Stimulated activated naive B cell treated with anti-CD40 and anti-IgM and Interleukin-4, amounts not matched to agents 10 μg/mL and 1 μg/mL and 100 μg/mL, for 72 hours (primary cell): ENCODE measurements at places on chromosomes 3 and 15.

- no peak for DNase-seq
These were observed 197.2 kb downstream of the VGLL3 start for GRCh38 chr3:86793786-86794185.

DNA sequence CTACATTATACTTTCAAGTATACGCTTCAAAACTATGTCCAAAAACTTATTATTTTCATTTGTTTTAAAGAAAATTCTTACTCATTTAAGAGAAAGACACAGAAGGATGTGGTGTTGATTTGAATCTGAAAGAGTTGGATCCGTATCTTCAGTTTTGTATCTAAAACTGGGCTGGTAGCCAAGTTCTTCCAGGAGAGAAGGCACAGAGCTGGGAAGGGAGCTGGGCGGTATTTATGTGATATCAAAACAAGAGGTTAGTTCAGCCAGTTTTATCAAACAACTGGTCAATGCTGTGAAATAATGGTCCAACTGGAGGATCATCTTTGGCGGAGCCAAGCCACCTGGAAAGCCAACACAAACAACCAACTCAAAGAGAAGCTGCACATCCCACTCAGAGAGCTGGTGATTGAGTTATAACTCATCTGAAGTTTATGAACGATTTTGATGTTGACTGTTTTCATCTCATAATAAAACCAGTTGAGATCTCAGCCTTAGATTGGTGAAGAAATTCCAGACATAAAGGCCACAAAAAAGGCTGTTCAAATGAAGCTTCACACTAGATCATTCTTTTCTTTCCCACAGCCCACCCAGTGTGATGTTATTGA, 489.6 kb upstream of the RASGRP1 start:
- no peak for DNase-seq

DNA sequence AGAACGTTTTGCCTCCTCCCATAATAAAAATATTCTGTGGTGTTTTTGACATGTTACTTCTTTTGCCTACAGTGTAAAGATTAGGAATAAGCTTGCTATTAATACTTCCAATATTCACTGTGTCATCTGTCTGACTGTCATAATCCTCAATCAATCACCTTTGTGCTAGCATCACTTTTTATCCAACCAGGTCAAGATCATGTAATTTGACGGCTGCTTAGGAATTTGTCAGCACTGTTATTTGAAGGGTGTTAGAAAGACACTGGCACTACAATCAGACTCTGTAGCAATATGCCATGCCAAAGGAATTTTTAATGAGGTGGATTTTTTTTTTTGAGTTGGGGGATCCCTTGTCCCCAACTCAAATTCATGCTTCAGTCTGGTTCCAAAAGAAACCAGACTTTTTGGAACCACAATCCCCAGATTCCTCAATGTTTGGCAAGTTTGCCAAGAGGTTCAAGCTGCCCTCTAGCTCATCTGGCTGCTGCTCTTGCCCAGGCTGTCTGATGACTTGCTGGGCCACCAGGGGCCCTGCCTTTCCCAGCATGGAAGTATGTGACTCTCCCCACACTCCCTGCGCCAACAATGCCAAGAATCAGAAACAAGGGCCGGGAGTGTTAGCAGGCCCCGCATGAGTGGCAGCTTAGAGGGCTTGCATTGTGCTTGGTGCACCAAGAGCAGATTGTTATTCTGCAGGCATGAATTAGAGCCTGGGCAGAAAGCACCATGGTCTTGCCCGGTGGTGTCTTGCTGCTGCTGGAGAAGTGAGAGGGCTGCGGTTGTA, 58.6 kb upstream of the TSC22D2 start:
- DNase-seq = no peak

DNA sequence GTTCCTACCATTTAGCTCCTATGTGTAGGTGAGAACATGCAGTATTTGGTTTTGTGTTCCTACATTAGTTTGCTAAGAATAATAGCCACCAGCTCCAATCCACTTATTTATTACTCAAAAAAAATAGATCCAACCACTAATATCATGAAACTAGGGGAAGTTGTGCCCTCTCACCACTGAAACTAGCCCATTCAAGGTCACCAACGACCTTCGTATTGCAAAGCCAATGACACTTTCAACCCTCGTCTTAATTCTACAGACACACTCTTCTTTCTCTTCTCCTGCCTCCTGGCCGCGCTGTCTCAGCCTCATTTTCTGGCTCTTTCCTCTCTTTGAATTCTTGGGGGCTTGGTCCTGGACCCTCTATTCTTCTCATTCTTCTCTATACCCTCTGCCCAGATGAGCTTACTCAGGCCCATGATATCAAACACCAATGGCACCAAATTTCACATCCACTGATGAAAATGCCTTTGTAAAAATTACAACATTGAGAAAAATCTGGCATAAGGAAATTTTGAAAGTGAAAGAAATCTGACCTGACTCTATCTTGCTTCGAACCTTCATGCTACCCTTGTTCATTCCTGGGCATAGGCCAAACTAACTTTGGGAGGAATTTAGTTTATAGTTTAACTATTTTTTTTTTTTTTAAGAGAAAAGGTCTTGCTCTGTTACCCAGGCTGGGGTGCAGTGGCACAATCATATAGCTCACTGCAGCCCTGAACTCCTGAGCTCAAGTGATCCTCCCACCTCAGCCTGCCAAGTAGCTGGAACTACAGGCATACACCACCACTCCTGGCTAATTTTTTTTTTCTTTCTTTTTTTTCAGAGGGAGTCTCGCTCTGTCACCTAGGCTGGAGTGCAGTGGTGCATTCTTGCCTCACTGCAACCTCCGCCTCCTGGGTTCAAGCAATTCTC, 25.4 kb upstream of the LIMD1 start:
- peak; percentile 27 for DNase-seq

GRCh38 chr3:52428151-52429005, 16.5 kb downstream of the SEMA3G start:
- no peak for DNase-seq

- DNase-seq = no peak
These were observed 498.6 kb downstream of the NAALADL2 start for GRCh38 chr3:175357758-175358157.

GRCh38 chr3:102114264-102114979, 265.1 kb downstream of the NFKBIZ start:
- no peak for DNase-seq

DNA sequence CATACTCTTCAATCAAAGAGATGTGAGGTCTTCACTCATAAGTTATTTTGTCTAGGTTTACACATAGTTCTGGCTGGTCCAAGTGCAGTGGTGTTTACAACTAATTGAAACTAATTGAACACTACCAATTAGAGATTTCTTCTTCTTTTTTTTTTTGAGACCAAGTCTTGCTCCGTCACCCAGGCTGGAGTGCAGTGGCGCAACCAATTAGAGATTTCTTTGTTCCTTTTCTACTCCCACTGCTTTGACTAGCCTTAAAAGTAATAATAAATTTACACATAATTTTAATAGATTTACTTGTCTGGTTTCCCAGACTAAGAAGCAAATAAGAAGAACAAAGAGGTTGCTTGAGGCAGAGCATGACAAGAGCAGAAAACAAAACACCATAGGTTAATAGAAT, 6.7 kb upstream of the DENND6A start:
- no peak for DNase-seq

DNA sequence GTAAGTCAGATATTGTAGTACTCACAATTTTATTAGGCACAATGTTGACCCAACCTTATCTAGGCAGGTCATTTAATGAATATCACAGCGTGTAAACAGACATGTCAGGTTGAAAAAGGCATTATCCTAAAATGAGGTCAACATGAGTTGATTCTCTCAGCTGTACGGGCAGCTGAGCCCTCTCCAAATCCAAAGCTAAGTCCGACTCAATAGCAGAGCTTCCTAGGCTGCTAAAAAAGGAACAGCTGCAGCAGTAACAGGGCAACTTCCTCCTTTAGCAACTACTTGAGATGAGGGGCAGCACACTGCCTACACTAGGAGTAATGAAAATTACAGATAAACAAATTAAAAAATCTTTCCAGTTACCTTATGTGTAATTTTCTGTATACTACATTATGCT, 189.2 kb downstream of the CADM2 start:
- DNase-seq = no peak

GRCh38 chr3:67123914-67124313, 125.8 kb downstream of the KBTBD8 start:
- DNase-seq = no peak

DNA sequence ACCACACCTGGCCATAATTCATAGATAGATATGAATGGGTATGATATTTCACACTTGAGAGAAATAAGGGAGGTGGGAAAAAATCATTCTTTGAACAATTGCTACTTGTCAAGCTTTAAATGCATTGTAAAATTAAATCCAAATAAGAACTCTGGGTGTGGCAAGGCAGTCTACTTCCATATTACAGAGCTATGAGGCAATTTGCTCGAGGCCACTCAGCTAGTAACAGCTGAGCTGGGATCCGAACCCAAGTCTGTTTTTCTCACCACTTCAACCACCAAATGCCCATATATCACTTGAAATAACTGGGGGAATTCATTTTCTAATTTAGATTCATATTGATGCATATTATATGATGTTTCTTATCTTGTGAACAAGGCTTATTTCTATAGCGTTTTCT, 482.2 kb upstream of the ADAMTS9 start:
- no peak for DNase-seq

- DNase-seq = no peak
These were observed 55.9 kb upstream of the LIMD1 start for GRCh38 chr3:45538641-45538986.

DNA sequence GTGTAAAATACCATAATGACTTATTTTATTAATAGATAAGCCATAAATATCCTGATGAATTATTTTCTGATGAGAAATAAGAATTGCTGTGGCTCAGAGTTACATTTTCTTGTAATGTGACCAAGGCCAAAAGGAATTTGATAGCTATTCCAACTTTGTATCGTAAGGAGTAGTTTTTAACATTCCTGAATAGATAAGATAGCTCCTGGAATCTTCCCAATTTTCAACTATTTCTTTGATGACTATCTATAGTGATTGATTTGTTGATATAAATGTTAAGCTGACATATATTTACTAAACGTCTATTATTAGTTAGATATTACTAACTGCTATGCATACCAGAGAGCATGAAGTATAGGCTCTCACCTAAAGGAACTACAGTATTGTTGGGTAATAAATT, 49.1 kb upstream of the SATB1 start:
- no peak for DNase-seq

- no peak for DNase-seq
These were observed 23.4 kb downstream of the FNDC3B start for GRCh38 chr3:172062761-172063160.

- DNase-seq = no peak
These were observed 27.2 kb downstream of the CRTAP start for GRCh38 chr3:33141006-33141405.

DNA sequence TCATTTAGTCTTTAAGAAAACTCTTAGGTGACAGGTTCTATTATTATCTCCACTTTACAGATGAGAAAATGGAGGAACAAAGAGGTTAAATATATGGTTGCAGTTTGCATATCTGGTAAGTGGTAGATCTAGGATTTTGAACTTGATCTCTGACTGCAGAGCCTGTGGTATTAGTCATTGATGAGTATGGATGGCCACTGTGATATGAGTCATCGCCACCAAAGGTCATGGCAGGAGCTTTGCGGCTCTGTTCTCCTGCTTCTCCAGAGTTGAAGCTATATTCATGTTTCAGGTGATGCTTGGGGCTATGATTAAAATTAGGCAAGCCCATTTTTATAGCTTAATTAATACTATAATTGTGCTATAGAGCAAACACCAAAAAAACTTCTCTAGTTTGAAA, 306.2 kb upstream of the DPPA4 start:
- no peak for DNase-seq

DNA sequence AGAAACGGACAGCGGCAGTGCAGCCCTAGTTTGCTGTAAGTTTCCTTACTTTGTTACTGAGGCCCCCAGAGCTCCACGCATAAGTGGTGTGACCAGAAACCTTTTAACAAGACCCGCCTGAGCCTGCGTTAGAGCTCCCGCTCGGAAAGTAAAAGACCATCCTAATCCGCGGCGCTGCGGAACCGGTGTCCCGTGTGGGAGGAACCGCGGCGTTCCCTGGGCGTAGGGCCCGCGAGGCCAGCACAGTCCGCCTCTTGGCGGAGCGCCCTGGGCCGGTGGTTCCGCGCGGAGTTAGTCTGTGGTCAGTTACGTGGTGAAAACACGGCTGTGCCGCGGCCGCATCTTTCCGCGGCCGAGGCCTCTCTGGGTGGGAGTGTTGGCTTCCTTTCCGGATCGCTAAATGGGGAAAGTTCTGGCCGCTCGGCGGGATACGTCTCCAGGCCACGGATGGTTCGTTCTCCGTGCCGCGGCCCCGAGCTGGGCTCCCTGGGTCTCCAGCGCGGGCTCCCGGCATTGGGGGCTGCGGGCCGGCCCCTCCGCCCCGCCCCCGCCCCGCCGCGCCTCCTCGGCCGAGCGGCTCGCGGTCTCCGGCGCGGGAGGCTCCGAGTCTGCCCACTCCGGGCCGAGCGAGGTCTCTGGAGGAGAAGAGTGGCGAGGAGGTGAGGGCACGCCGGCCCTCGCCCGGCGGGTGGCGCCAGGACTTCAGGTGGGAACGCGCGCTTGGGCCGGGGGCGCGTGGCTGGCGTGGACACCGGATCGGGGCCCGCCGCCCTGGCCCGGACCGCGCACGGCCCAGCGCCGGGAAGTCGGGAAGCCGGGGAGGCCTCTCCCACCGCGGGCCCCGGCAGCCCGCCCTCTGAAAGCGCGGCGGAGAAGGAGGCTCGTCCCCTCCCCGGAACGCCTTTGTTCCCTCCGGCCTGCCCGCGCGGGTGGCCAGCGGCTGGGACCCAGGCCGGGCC, 754 bp downstream of the B3GNT5 start:
- no peak for DNase-seq

DNA sequence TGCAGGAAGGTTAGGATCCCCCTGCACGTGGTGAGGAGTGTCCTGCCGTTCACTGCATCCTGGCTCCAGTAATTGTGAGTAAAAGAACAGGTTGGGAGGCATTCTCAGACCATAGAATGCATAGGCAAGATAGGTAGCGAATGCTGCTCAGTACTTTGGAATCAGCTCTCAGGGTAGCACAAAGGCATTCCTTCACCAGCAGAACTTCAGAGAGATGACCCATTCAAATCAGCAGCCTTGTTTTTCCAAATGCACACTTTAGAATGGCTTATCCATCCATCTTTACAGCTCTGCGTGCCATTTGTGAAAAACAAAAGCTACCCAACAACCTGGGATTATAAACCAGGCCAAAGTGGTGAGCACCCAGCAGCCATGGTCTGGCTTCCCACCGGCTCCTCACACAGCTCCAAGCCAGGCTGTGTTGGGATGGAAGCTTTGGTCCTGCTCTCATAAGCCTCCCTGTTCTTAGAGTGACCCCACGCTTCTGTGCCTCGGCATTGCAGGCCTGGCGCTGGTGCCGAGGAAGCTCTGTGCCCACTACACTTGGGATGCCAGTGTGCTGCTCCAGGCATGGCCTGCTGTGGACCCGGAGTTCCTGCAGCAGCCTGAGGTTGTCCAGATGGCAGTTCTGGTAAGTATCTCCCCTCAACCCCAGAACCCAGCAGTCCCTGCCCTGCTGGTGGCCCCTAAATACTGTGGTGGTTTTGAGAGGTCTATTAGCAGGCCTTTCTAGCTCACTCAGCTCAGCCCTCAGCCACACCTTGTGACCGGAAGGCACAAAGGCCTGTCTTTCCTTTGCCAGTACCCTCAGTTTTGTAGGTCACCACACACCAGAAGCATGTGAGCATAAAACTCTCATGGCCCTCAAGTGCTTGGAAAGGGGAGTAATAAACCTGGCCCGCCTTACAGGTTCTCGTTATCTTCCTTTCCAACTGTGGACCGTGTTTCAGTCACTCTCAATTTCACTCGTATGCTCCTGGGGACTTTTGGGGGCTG, 52.9 kb upstream of the LIMD1 start:
- DNase-seq = no peak

GRCh38 chr15:51887887-51888592, 58.6 kb downstream of the TMOD3 start:
- DNase-seq = no peak
